CD4-positive, alpha-beta T cell treated with Interleukin-1 beta for 1 hour (primary cell): ENCODE measurements at places on chromosomes 3 and 15.

- no peak for DNase-seq
These were observed 485.9 kb downstream of the SQOR start for GRCh38 chr15:46120713-46121112.

GRCh38 chr15:58451826-58452225 lies 20.0 kb downstream of the LIPC start:
- no peak for DNase-seq

GRCh38 chr3:151058740-151059139 lies 26.7 kb upstream of the MED12L start:
- no peak for DNase-seq

GRCh38 chr3:141600331-141600730 lies 113.5 kb downstream of the RASA2 start:
- no peak for DNase-seq

DNA sequence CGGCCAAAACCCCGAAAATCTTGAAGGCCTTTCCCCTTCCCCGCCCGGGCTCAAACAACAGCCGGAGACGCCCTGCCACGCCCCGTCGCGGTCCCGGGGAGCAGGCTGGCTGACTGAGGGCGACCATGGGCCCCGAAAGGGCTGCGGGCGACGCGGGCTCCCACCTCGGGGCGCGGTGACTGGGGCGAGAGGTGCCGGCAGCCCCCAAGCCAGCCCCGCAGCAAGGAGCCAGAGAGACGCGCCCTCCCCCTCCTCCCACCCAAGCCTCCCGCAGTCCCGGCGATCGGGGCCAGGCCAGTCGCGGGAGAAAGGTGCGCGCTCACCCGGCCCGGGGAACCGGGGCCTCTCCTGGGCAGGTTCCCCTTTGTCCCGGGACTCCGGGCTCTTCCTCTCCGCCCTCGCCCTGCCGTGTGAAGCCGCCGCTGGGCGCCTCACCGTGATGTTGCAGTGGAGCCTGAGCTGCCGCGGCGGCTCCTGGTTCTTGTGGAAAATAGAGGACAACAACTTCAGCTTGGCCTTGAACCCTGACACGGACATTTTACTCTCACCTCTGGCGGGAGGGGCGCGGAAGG lies 30.6 kb upstream of the ZSCAN2 start:
- peak; percentile 40 for DNase-seq

DNA sequence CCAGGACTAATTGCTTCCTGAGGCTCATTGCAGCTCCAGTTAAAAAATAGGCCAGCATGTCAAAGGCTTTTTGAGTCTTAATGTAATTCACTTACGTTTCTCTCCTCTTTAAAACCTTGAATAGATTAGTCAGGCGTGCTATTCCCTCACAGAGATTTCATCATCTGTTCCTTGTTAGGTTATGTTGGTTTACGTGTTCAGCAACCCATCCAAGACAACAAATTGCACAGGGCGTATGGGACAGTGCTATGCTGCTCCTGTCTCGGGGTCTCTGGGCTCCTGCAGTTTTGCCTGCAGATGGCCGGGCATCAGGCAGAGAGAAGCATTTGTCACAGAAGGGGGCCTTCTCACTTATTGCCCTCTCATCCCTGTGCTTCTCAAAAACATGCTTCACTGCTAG lies 117.1 kb downstream of the CHDH start:
- DNase-seq: no peak

GRCh38 chr3:140758791-140759444 lies 81.1 kb downstream of the TRIM42 start:
- no peak for DNase-seq

- no peak for DNase-seq
These were observed 253.3 kb downstream of the PTPRG start for GRCh38 chr3:61814674-61815073.

- DNase-seq: peak; percentile 12
These were observed 4.9 kb downstream of the HDAC11 start for GRCh38 chr3:13484851-13485590.

- DNase-seq: no peak
These were observed 176.6 kb downstream of the PLCH1 start for GRCh38 chr3:155568295-155568694.

GRCh38 chr3:7764115-7764514 lies 737.5 kb upstream of the LMCD1 start:
- DNase-seq: no peak

GRCh38 chr15:64619880-64620839 lies 155.2 kb downstream of the RBPMS2 start:
- DNase-seq: no peak

DNA sequence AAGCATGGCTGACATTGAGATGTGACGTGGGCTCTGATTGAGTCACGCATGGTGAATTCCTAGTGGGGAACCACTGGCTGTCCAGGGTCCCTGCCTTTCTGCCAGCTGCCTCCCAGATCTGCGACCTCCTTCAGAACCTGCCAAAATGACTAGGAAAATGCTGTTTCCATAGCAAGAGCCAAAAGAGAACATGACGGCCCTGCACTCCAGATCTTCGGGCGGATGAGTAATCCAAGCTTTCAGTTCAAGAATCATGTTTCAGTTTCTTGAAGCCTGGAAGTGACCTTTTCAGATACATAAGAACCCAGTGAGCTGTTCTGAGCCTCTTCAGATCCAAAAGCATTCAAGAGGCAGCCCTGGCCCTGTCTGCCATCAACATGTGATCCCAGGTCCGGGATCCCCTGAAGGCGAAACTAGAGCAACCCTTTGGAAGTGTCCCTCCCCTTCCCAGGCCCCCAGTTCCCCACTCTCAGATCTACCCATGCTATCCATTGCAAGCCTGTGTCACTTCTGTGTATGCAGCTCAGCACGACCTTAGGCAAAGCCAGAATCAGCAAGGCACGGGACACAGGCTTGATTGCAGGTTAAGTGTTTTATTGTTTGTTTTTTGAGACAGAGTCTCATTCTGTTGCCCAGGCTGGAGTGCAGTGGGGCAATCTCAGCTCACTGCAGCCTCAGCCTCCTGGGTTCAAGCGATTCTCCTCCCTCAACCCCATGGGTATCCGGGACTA lies 19.7 kb downstream of the ANKRD63 start:
- DNase-seq: no peak
